ENCODE measurements at places on chromosomes 11 and 22.

GRCh38 chr11:32396331-32396730 is 39.0 kb downstream of the WT1 start:
- no peak for DNase-seq

DNA sequence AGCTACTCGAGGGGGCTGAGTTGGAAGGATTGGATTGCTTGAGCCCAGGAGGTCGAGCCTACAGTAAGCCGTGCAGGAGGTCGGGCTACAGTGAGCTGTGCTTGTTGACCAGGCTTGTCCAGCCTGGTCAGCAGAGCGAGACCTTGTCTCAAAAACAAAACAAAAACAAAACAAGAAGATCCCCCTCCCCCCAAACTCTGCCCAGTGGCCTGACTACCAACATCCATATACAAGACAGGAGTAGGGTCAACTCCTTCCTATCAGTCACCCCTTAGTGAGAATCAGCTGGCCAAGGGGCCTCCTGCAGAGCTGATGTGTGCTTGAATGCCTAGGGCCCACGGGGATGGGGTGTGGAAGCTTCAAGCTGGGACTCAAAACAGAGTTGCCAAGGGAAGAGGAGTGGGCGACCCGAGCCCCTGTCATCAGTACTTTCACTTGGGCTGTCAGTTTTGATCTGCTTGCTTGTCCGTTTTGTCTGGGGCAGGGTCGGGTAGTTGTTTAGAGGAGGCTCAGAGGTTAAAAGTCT is 942 bp upstream of the TSPAN18 start:
- DNase-seq, result no peak

DNA sequence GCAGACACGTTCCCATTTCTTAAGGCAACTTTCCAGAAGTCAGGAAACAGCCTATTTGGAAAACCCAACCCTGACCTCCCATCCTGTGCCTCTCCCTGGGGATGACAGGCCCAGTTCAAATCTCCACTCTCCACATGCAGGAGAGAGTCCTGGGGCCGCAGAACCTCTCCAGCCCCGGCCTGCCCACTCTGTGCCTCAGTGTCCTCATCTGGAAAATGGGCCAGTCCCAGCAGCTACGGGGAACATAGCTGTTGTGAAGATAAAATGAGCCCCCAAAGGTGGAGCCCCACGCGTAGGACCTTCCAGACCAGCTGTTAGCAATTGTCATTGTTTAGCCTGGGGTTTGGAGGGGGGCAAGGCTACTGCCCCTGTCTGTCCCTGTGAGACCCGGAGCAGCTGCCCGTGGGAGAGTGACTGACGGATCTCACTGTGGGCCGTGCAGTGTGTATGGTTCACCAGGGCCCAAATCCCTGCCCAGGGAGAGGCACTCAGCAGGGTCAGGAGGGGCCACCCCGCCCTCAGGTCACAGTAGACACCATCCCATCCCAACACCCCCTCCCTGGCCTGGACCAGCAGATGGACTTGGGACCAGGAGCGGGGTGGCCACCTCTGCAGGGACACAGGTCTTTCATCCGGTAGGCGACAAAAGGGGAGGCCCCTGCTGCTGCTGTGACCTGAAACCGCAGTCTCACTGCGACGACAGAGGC is 145.9 kb downstream of the CTTN start:
- DNase-seq, result no peak

DNA sequence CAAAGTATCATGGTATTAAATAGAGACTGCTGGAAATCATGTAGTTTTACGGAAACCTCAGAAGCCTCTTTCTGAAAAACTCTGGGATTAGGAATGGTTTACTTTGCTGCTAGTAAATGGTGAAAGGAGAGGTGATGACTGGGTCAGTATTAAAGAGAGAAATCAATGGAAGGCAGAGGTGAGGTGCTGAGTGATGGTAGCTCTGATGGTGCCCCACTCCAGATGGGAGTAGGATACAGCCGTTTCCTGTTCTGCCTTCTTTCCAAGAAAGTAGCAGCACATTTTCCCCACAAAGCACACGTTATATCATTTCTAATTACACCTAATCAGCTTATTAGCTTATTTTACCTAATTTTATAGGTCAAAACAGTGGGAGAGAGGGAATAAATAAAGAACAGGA is 267.6 kb upstream of the PITPNB start:
- DNase-seq, result no peak

DNA sequence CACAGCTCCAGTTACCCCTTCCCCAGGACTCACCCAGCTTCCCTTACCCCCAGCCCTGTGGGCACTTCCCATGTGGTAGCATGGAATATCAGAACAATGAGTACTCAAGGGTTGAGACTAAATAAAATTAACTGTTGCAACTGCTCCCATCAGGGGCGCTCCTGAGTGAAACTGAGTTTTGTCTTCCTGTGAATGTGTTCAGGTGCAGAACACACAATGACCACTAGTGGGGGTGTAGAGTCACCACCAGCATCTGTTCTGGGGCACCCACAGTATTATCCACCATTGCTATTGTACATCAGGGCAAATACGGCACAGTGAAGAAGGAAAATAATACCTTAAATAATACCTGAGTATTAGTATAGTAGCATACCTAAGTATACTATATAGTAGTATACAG is 689.7 kb downstream of the TBC1D22A start:
- DNase-seq, result no peak

DNA sequence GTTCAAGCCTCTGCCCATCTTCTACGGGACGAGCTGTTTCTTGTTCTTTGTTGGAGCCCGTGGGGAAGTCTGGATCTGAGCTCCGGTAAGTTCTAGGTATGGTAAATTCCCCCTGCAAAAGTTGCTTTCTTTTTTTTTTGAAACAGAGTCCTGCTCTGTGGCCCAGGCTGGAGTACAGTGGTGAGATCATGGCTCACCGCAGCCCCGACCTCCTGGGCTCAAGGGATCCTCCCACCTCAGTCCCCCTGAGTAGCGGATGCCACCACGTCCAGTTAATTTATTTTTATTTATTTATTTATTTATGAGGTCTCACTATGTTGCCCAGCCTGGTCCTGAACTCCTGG is 35.5 kb upstream of the MOB2 start:
- no peak for DNase-seq

- no peak for DNase-seq
Measured at GRCh38 chr11:1829039-1829820, 5.6 kb upstream of the SYT8 start.

DNA sequence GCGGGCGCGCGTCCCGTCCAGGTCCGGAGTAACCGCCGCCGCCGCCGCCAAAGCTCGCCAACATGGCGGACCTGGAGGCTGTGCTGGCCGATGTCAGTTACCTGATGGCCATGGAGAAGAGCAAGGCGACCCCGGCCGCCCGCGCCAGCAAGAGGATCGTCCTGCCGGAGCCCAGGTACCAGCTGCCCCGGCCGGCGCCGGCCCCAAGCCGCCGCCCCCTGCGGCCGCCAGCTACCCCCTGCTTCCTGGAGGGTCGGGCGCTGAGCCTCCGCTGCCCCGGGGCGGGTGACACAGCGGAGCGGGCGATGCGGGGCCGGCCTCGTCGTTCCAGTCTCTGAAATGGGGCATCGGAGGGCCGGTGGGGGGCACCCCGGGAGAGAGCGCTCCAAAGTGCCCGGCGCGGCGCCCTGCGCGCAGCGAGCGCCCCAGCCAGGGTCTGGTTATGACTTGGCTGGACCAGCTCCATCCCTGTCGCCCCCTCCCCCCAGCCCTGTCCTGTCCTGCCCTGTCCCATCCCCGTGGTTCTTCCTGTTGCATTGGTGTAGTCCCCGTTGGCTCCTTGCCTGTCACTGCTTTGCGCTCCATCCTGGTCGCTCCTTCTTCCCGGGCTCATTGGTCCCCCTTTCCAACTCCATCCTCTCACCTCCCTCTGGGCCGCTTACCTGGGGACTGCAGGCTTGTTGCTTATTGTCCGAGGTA is 653 bp downstream of the GRK3 start:
- DNase-seq, result no peak

DNA sequence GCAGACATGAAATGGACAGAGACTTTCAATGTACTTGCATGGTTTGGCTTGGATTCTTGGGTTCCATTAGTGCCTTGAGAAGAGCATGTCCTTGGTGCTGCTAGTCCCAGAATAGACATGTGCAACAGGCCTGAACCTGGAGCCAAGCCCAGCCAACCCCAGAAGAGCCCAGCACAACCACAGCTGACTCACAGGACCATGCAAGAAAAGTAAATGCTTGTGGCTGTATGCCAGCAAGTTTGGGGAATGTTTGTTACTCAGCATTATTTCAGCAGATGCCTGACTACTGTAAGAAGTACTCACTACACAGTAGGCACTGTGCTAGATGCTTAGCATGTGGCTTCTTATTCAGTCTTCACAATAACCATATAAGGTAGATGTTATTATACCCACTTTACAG is 39.2 kb upstream of the HMGXB4 start:
- no peak for DNase-seq

- DNase-seq, result no peak
Measured at GRCh38 chr11:125263268-125263790, 98.8 kb downstream of the PKNOX2 start.

GRCh38 chr22:50009765-50010675 is 2.5 kb downstream of the IL17REL start:
- DNase-seq, result no peak

GRCh38 chr11:110513846-110514437 is 84.2 kb downstream of the FDX1 start:
- DNase-seq, result no peak

- DNase-seq, result no peak
Measured at GRCh38 chr11:68113986-68114385, 7.2 kb downstream of the CHKA start.

Data from stimulated activated CD8-positive, alpha-beta memory T cell treated with anti-CD3 and anti-CD28 coated beads, Interleukin-4, amount 100 ng/mL, for 4 hours (primary cell).